A673 (cell line): ENCODE measurements at places on chromosomes 13 and 19. TPM values are rescaled to one million over a fixed set of nuclear protein-coding genes. Genes with fewer than 3 reads are reported as not detected.

DNA sequence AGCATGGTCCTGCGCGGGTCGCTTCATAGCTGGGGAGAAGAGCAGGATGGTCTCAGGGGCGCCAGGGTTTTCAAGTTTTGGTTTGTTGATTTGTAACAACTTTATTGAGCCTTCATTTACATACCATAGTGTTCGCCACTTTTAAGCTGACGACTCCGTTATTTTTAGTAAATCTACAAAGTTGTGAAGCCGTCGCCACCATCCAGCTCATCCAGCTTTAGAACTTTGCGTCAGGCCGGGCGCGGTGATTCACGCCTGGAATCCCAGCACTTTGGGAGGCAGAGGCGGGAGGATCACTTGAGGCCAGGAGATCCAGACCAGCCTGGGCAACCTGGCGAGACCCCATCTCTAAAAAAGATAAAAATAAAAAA, 404 bp downstream of the C19orf44 start:
- DNase-seq, result peak; percentile 38

DNA sequence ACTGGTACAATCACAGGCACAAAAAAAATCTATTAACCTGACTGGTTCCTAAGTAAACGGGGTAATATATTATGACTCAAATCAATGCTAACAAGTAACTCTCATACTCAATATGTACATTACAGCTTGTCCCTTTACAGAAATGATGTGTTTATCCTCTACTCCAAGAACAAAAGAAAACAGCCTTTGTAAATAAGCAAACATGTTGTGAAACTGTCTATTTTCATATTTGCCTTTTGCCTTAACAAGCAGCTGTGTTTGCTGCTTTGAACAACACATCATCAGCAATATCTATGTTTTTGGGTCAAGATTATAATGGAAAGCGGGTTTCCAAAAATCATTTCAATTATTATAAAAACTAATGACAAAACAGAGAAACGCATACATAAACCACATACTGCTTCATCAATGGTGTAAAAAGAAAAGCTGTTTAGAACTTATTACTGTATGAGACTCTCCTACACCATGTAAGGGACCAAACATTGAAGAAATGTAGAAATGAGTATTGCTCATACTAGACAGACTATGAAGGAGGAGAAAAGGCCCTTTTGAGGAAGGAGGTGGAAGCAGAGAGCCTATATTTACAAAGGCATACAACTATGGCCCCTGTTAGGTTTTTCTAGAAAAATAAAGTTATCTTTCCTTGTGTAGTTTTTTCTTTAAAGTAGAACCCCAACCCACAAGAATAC, 14.8 kb downstream of the TBC1D4 start:
- DNase-seq, result no peak

GRCh38 chr19:45779231-45780145, 2.8 kb downstream of the DMPK start:
- DNase-seq, result peak; percentile 91

DNA sequence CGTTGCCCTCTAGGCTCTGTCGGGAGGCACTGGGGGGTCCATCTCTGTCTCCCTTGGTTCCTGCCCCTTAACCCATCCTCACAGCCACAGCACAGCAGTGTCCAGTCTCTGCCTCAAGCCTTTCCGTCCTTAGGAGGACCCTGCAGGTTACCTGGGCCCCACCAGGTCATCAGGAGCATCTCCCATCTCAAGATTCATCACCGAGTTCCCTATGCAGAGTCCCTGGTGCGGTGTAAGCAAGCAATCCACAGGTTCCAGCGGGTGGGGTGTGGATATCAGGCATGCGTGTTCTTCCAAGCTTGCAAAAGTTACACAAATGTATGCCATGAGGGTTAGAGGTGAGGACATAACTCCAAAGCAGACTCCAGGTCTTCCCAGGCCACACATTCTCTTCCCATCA, 20.9 kb upstream of the GAS6 start:
- no peak for DNase-seq

GRCh38 chr13:76035711-76036110, 399.6 kb downstream of the LMO7 start:
- no peak for DNase-seq

Gene ZNF468
- total RNA-seq, result 11.3 and 14.4 TPM in 2 replicates

Gene TUBB4A
- total RNA-seq, result 27.0 and 45.2 TPM in 2 replicates

Gene CPB2
- total RNA-seq, result 5.0 and 5.5 TPM in 2 replicates

Gene MIA
- 0.75 and 0.85 TPM in 2 replicates for total RNA-seq

Gene ZNF835
- total RNA-seq, result 3.2 and 4.6 TPM in 2 replicates
